Renal cortical epithelial cell (primary cell): ENCODE measurements at places on chromosomes 4 and X.

GRCh38 chrX:3943965-3944364 is 230.5 kb upstream of the PRKX start:
- DNase-seq: no peak

DNA sequence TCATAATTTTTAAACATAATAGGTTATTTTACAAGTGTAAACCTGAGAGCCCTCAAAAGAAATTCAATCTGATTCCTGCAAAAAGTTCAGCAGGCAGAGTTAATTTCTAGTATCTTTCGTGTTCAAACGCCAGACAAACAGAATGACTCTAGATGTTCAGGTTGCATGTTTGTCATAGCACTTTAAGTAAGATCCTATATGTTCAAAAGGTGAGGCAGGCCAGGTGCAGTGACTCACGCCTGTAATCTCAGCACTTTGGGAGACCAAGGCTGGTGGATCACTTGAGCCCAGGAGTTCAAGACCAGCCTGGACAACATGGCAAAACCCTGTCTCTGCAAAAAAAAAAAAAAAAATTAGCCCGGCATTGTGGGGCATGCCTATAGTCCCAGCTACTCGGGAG is 1.1 kb upstream of the RASSF6 start:
- no peak for DNase-seq

DNA sequence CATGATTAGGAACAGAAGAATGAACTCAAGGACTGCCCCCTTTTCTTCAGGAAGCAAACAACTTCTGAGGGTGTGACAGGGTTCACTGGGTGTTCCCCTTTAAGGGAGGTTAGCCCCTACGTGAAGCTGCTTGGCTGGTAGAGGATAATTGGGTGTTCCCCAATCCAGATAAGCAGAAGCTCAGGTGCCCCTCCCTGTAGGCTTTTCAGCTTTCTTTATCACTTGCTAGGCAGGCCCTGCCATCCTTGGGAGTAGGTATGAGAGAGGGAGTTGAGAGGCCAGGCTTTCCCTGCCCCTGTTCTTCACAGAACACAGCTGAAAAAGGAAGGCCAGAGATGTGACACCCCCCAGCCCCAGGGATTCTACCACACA is 44.2 kb downstream of the RTL9 start:
- DNase-seq: no peak

- DNase-seq: no peak
These were observed 384.6 kb downstream of the DTHD1 start for GRCh38 chr4:36665985-36666527.

GRCh38 chr4:6596948-6597347 is 22.0 kb downstream of the MAN2B2 start:
- DNase-seq: no peak

GRCh38 chr4:148831945-148832344 is 389.7 kb upstream of the NR3C2 start:
- DNase-seq: peak; percentile 99

DNA sequence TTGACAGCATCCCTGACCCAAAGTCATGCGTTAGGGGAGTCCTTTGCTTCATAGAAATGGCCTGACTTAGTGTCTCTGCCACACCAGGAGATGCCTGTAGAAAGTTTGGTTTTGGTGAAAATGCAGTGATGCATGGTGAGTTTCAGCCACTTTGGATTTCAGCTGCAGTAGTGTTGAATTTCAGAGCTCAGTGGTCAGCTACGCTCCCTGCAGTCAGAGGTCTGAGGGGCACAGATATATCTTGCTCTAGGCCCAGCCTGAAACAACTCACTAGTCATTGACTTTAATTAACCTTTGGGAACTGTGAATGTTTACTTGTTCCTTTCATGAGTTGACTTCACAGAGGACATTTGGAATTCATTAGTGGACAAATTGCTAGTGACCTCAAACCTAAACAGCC is 17.5 kb downstream of the RBMX2 start:
- DNase-seq: no peak

- no peak for DNase-seq
These were observed 34.8 kb downstream of the GPR101 start for GRCh38 chrX:136999024-136999423.

DNA sequence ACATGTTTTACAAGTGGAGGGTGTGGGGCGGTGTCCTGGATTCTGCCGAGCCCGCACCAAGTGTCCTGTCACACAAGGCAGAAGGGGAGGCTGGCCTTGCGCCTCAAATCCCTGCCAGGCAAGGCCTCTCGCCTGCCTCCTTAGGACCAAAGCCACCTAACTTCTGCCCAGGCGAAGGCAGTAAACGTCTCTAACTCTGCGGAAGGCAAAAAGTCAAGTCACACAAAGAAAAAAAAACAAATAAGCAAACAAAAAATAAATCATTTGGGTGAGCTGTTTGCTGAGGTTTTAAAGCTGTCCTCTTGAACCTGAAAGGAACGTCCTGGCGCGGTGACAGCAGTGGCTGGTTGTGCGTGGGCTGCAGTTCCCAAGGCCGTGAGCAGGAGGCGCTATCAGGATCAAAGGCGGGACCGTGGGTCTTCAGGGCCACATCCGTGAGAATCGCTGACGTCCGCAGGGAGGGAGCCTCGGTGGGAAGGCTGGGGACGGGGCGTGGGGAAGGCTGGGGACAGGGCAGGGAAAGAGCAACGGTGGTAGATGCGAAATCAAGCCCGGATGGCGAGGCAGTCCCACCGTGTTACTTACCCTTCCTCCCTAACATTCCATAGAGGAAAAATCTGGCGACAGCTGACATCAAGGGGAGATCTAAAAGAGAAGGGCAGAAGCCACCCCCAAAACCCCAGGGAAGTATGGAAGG is 99.1 kb downstream of the TRAPPC11 start:
- no peak for DNase-seq

DNA sequence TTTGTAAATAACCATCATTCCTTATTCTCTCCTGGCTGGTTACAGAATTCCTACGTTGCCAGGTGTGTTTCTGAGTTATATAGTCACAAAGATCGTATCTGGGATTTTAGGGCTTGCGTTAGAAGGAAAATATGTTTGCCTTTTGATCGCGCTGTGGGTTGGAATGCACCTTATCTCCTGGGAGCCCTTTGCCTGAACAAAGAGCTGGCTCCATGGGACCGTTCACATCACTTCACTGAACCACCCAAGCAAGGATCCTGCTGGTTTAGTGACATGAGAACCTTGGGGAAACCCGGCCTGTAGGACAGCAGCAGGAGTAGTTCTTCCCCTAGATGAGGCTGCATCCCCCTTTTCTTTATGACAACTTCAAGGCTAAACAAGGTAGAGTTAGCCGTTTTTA is 51.6 kb downstream of the RS1 start:
- no peak for DNase-seq

- DNase-seq: peak; percentile 12
These were observed 4.0 kb upstream of the GASK1B start for GRCh38 chr4:158176776-158177175.

DNA sequence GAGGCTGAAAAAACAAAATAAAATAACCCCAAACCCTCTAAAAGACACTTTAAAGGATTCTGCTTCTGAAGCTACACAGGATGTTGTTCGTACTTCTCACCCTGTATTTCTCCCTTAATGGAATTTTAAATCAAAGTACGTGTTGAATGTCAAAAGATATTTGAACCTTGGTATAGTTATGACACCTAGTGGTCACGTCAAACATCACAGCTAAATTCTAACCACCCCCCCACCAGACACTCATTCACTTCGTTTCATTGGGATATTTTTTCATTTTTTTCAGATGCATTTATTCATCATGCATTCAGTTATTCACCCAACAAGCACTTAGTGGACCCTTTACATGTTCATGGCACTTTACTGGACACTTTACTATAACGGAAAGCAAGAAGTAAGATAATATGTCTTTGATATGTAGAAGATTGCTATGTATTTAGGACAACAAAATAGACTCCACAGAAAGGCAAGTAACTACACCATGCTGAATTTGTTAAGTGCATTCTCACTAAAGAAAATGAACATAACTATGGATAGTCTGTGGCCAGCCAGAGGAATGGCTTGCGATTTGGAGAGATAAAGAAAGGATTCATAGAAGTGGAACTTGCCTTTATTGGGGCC is 62.5 kb upstream of the GPR174 start:
- peak; percentile 26 for DNase-seq

DNA sequence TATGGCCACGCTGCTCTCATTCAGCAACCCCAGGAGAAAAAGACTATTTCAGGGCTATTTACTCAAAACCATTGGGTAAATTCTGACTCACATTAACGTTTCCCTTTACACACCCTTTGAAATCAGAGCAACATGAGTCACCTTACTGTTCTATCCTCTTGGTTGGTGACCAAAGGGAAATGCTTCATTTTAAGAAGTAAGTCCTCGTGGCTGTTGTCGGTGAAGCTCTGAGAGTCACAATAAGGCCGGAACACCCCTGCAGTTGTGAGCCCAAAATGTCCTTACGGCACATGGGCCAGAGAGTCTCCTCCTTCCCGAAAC is 56.3 kb upstream of the SPRY1 start:
- peak; percentile 95 for DNase-seq

DNA sequence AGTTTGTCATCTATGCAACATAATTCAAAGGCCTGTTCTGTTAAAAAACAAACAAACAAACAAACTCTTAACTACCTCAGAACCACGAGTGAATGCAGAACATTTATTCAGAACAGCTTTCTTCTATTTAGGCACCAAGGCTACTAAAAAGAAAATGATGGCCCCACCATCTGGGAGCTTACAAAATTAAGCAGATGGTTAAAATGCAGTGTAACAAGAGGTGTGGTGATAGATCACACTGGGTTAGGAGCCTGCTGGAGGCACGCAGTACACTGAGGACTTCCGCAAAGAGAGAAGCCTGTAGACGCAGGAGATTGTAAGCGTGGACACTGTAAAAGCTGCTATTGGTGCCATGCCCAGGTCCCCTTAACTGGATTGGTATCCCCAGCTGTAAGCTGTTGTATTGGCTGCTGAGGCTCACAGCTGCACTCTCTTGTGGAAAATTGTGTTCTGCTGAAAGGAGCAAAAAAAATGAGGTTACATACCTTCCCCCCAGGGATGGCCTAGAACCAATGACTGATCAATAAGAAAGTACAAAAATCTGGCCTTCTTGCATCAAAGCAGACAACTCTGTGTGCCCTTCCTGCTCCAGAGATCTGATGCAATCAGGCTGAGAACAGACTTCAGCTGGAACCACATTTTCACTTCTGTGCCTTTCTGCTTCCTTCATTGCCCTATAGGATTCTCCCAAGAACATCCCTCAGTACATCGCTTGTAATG is 60.0 kb downstream of the SHROOM3 start:
- no peak for DNase-seq

- no peak for DNase-seq
These were observed 21.5 kb downstream of the HAND2 start for GRCh38 chr4:173508386-173509035.

DNA sequence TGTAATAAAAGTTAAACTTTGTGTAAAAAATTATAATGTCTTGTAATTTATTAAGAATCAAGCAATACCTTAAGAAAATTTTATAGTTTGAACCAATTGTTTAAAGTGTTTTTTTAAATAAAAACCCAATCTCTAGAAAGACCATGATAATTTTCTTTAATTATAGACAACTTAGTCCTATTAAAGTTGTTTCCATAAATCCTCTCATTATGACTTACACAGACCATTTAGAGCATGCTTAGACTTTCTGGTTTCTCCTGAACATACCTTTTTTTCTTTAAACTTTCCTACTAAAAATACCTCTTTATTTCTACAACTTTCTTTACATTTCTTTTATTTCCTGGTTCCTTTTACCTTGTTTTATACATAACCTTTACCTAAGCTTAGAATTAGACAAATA is 837.4 kb downstream of the PCDH19 start:
- no peak for DNase-seq

DNA sequence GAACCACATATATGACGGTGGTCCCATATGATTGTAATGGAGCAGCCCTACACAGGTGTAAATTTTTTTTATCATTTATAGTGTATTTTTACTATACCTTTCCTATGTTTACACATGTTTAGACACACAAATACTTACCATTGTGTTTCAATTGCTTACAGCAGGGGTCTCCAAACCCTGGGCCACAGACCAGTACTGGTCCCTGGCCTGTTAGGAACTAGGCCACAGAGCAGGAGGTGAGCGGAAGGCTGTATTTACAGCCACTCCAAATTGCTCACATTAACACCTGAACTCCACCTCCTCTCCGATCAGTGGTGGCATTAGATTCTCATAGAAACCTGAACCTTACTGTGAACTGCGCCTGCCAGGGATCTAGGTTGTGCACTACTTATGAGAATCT is 201.8 kb upstream of the NDST4 start:
- DNase-seq: no peak

DNA sequence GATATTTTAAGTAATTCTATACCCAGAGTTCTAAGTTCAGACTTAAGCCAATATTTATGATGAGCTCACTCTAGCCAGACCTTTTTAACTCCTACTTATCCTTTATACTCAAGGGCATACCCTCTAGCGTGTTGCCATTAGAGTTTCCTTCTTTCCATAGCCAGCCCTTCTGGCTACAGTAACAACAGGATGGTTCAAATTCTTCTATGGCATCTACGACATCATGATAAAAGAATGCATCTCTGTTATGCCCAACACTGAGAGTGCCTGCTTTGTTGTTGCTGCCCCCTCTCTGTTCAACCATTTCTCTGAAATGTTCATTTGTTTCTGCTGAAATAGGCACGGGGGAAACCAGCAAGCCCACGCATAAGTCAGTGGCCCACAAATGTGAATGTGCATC is 104.5 kb downstream of the UBE2NL start:
- DNase-seq: peak; percentile 49

DNA sequence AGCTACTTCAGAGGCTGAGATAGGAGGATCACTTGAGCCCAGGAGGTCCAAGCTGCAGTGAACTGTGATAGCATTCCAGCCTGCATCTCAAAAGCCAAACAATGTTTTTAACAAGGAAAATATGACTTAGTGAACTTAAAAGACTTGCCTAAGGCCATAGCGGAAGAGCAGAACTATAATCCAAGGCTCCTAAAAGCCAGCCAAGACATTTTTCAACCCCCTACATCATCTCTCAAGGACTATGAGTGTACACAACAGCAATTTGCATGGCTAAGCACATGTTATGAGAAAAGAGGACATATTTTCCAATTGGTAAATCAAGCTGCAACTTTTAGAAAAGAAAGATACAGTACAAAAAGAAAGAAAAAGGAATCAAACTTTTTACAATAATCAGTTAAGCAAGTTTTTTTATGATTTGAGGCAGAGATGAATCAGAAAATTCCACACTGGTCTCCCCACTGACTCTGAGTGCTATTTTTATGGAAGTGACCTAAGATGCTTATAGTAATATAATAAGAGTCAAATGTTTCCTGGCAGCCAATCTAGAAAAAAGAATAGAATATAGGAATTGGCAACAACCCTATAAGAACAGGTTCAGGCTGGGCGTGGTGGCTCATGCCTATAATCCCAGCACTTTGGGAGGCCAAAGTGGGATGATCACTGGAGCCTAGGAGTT is 9.8 kb upstream of the ACOT9 start:
- DNase-seq: no peak

DNA sequence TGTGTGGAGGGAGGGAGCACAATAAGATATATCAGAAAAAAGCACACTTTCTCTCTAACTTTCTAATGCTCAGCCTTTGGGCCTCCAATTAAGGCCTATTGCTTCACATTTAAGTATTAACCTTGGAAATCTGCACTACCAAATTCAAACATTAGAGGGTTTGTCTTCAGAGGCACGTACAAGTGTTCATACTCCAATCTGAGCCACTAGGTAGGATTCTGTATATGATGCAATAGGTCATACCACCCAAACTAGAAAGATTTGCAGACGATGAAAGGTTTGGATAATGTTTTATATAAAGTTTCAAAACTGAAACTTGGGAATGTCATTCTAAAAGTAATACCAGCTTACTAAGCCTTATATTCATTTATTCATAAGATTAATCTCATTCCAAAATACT is 106.4 kb downstream of the MID1 start:
- DNase-seq: peak; percentile 50

- no peak for DNase-seq
These were observed 238.1 kb upstream of the STS start for GRCh38 chrX:6909396-6909795.

- peak; percentile 49 for DNase-seq
These were observed 40.9 kb downstream of the IL1RAPL1 start for GRCh38 chrX:28628120-28628519.
